ENCODE measurements at places on chromosomes 13 and 19.

- DNase-seq = no peak
Measured at GRCh38 chr13:91572944-91573598, 174.7 kb downstream of the GPC5 start.

DNA sequence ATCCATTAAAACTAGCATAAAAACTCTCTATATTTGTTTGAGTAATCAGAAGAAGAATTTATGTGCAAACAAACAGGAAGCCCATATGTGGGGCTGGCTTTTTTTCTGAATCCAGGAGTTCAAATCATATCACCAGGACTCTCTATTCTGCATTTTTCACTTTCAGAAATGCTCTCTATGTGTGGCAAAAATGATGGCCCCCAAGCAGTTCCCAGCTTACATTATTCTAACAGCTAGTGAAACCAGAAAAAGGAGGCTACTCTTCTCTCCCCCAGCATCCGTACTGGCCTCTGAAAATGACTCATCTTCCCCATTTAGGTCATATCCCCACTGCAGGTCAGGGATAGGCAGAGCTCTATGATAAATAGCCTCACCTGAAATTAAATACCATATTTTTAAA is 20.4 kb downstream of the RBM26 start:
- peak; percentile 52 for DNase-seq

- DNase-seq = peak; percentile 76
Measured at GRCh38 chr19:10566658-10567410, 1.0 kb upstream of the KRI1 start.

- no peak for DNase-seq
Measured at GRCh38 chr13:51043310-51043709, 67.8 kb downstream of the C13orf42 start.

- peak; percentile 44 for DNase-seq
Measured at GRCh38 chr19:16268676-16269319, 55.8 kb upstream of the KLF2 start.

DNA sequence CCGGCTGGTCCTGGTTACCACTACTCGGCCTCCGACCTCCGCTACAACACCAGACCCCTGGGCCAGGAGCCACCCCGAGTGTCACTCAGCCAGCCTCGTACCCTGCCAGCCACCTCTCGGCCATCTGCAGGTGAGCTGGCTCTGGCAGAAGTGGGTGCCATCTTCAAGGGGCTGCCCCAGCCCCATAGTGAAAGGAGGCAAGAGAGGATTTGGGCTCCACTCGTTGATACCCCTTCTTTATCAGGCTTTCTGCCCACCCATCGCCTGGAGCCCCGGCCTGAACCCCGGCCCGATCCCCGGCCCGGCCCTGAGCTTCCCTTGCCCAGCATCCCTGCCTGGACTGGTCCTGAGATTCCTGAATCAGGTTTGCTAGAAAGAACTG is 7.1 kb downstream of the LTBP4 start:
- DNase-seq = no peak

DNA sequence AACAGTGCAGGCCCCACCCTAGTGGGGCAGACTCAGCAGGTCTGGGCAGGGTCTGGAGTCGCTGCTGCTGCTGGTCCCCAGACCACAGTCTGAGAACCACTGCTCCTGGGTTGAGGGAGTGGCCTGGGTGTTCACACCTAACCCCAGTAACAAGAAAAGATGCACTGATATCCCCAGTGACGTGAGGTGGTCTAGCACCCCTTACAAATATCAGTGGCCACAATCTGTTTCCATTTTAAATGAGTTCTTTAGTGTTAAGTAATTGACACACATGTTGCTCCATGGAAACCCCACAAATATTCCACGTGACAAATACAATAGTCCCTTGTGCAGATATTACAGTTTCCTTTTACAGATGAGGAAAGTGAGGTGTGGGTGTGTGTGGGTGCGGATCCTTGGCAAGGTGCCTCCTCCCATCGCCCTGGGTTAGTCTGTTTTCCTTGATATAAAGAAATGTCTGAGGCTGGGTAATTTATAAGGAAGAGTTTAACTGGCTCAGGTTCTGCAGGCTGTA is 96.3 kb upstream of the GPR183 start:
- DNase-seq = no peak

GRCh38 chr13:87302931-87303330 is 368.2 kb upstream of the SLITRK5 start:
- no peak for DNase-seq

DNA sequence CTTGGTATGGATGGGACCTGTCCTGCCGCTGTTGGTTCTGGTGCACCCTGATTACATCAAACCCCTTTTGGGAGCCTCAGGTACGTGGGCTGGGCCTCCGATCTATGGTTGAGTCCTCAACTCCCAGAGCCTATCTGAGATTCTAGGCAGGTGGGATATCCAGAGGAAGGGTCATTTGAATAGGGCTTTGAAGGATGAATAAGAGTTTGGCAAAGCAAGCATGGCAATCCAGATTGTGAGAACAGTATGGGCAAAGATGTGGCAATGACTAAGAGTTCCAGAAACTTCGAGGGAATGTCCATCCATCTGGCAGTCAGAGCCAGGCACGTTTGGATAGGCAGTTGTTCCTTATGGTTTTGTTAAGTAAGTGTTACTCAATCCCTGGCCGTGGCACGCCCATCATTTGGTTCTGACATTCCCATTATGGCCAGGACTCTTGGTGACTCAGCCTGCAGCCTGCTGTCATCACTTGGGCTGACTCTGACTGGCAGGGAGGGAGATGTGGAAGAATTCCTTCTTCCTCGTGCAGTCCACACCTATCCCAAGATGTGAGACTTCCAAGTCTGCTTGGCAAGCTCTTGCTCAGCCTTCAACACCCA is 21.5 kb downstream of the CYP4F22 start:
- DNase-seq = no peak

DNA sequence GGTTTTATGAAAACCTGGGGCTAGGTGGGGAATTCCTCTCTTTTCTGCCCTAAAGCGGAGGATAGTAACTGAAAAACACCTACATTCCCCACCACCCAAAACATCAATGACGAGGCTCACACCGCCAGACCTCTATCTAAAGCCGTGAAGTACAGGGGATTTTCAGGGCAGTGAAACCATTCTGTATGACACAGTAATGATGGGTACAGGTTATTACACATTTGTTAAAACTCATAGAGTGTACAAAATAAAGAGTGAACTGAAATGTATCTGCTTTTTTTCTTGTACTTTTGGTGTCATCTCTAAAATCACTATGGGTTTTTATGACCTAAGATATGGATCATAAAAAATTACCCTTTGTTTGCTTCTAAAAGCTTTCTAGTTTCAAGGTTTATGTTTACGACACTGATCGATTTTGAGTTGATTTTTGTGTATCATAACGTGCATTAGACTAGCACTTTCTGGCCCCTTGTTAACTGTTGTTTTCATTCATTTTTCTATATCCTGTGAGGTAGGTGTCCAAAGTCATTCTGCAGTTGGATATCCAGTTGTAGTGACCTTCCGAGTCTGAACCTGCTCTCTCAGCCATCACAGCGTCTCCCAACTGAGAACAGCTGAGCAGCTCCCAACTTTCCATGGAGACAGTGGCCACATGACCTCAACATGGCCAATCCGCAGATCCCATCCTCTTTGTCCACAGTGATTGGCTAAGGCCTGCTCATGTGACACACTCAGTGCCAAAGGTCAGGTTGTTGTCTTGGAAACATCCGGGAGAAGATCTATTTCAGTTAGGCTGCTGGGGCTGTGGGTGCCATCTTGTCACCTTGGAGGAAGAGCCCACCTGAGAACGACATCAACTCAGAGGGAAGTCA is 10.3 kb downstream of the MBD3L2B start:
- peak; percentile 48 for DNase-seq

- peak; percentile 89 for DNase-seq
Measured at GRCh38 chr19:41531438-41532311, 44.3 kb upstream of the CEACAM21 start.

- no peak for DNase-seq
Measured at GRCh38 chr19:50205681-50206138, 2.3 kb downstream of the MYH14 start.

GRCh38 chr19:50478901-50479715 is 2.5 kb upstream of the GARIN5A start:
- peak; percentile 55 for DNase-seq

GRCh38 chr19:49894011-49894664 is 2.5 kb downstream of the IL4I1 start:
- DNase-seq = no peak
